ENCODE measurements at places on chromosomes 7 and 10. TPM values are rescaled to one million over a fixed set of nuclear protein-coding genes. Genes with fewer than 3 reads are reported as not detected.

DNA sequence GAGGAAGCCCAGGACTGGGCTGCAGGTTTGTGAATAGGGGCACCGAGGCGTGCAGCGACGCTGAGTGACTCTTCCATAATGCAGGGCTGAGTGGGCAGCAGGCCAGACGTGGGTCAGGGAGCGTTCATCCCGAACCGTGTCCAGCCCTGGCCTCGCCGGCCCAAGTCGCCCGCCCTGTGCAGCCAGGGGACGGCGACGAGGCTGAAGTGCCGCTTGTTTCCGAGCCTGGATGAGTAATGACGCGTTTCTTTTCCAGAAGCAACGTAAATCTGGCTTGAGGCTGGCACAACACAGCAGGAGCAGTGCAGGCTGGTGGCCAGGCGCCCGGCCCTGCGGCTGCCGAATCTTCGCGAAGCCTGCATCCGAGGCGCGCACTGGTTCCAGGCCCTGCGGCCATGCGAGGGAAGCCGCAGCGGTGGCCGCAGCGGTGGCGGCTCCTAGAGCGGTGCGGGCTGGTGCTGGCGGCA is 74.0 kb upstream of the SEC61G start:
- no peak for DNase-seq

The FZD8 gene
- total RNA-seq, result 13.0 TPM

DNA sequence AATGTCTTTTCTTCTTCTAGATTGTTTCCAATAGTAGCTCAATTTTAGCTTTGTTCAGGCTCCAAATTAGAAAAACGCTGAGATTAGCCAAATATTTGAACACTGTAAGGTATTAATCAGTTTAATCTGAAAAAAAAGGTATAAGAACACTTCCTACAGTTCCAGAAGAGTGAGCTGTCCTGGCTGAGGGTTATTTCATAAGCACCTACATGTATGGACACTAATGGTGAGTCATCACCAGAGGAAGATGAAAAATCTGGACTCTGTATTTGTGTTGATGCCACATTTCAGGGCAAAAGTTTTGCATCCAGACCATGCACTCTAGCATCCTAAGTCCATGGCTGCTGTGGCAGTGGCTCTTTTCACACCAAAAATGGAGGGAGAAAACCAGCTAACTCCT is 189.5 kb downstream of the ANKRD30A start:
- DNase-seq, result no peak

DNA sequence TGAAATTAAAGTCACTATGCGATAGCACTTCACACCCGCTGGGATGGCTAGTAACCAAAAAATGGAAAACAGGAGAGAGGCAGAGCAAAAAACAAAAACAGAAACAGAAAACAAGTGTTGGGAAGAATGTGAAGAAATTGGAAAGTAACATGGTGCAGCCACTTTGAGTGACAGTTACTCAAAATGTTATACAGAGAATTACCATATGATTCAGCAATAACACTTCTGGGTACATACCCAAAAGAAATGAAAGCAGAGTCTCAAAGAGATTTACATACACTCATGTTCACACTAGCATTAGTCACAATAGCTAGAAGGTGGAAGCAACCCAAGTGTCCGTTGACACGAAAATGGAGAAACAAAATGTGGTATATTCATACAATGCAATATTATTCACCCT is 88.6 kb upstream of the KCNIP2 start:
- no peak for DNase-seq

- DNase-seq, result no peak
These were observed 189.7 kb downstream of the KIF20B start for GRCh38 chr10:89891006-89891535.

- no peak for DNase-seq
These were observed 109.0 kb downstream of the FZD1 start for GRCh38 chr7:91373111-91373800.

GRCh38 chr7:2920956-2921652 is 77.0 kb upstream of the GNA12 start:
- DNase-seq, result no peak

DNA sequence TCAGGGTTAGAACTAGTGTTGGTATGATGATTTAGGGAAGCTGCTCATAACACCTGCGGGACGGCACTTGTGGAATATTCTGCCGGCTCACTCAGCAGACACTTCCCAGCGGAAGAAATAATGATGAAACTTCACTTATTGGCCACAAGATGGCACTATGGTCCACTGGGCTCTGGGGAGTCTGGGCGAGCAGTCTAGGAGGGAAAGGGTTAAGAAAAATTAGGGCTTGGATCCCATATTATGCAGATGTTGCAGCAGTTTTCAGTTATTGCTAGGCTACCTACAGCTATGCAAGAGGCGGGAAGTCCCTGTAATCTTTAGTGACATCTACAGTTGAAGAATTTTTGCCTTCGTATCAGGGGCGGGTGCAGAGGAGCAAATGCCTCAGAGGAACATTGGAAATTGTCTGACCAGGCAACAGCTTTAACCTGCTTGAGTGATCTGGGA is 238.7 kb upstream of the PRSS58 start:
- peak; percentile 63 for DNase-seq

DNA sequence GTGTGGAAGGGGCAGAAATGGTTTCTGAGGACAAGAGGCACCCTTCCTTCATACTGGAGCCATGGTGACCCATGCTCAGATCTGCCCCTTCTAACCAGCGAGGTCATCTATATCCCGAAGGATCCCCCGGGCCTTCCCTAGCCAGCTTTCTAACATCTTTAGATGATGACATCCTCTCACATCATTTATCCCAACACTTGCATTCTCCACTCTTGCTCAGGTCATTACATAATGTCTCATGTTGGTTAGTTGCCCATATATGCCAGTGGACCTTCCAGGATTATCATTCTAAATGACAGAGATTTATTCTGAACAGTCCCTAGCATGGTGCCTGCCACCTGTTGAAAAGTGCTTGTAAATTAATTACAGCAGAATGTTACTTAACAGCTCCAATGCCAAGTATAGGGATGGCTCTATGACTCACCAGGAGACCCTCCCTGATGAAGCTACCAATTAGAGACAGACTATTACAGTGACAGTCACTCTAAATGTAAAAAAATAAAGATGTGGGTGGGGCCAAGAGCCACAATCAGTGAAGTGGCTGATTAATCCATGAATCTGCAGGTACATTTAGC is 22.6 kb upstream of the ABLIM1 start:
- no peak for DNase-seq

All from MCF 10A (cell line).